M059J (cell line): ENCODE measurements at places on chromosomes 5 and 9. TPM values are rescaled to one million over a fixed set of nuclear protein-coding genes. Genes with fewer than 3 reads are reported as not detected.

- peak; percentile 74 for DNase-seq
Measured at GRCh38 chr9:35935755-35936509, 22.0 kb downstream of the OR2S2 start.

The FRRS1L gene
- 0.05 TPM in 2 replicates for total RNA-seq

The FAM81B gene
- 0.54 TPM in 1 of 2 replicates, not detected in the other for total RNA-seq

The HTR4 gene
- total RNA-seq, result not detected in 2 replicates

- no peak for DNase-seq
Measured at GRCh38 chr5:73986729-73987128, 360.7 kb downstream of the ARHGEF28 start.

DNA sequence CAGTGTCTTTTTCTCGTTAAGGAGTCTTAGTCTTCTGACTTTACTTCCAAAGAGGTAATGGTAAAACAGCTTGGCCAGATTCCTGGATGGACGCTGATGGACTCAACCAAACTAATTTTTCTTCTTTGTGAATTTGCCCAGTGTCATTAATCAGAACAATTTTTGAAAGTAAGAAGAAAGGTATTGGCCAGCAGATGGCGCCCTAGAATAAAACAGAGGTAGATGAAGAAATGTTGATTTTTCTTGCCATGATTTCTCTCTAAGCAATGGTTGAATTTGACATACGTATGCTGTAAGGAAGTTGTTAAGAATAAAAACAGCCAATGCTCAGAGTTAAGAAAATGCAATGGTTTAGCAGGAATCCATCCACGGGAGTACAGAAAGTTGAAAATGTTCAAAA is 500.0 kb downstream of the DIRAS2 start:
- peak; percentile 36 for DNase-seq

The SLC34A3 gene
- total RNA-seq, result 0.10 TPM in 1 of 2 replicates, not detected in the other

DNA sequence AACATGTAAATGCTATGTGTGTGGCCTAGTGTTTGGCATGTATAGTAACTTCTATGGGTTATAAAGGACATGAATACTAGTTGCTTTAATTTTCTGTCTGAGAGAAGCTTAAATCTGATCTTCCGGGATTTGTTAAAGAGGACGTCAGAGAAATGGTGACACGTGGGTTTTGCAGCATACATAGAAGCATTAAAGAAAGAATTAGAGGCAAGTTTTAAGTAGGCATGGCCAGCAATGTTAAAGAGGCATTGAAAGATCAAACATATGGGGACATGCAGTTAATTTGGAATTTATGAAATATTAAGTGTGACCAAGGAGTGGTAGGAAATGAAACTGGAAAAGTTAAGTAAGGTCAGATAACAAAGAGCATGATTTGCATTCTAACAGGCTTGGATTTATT is 311.4 kb upstream of the RIOK2 start:
- no peak for DNase-seq

DNA sequence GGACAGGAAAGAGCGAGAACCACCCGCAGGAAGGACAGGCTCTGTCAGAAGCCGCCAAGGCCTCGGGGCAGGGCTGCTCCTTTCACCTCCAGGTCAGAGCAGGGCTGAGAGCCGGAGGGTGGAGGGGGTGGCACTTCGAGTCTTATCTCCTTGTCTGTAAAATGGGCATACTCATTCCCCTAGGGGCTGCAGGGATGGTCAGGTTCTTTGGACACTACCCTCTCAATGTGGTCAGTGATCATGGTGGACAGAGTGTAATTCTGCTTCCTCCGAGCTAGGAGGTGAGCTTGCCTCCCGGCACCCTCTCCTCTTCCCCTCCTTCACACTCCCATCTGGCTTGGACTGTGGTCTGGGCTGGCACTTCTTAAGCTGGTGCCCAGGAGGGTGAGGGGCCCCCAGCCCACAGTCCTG is 39.6 kb downstream of the RGS3 start:
- no peak for DNase-seq

The PDCD1LG2 gene
- total RNA-seq, result 20.7 and 28.1 TPM in 2 replicates

GRCh38 chr5:52560366-52560765 is 227.3 kb upstream of the ITGA1 start:
- peak; percentile 5 for DNase-seq

DNA sequence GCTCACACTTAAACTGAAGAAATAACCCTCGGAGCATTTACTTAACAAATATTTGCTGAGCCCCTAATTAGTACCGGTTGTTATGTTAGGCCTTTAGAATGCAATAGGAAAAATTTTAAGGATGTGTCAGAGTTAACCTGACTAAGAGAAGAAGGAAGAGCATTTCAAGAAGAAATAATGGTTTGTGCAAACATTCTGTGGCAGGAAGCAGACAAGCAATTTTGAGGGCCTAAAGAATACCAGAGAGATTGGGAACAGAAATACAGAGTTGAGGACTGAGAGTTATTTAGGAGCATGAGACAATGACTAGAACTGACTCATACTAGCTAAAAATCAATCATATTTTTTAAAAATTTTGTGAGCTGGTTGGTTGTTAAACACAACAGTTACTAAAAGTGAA is 218.8 kb downstream of the PRR16 start:
- peak; percentile 65 for DNase-seq

GRCh38 chr5:174500636-174501035 is 223.7 kb upstream of the MSX2 start:
- DNase-seq, result no peak

DNA sequence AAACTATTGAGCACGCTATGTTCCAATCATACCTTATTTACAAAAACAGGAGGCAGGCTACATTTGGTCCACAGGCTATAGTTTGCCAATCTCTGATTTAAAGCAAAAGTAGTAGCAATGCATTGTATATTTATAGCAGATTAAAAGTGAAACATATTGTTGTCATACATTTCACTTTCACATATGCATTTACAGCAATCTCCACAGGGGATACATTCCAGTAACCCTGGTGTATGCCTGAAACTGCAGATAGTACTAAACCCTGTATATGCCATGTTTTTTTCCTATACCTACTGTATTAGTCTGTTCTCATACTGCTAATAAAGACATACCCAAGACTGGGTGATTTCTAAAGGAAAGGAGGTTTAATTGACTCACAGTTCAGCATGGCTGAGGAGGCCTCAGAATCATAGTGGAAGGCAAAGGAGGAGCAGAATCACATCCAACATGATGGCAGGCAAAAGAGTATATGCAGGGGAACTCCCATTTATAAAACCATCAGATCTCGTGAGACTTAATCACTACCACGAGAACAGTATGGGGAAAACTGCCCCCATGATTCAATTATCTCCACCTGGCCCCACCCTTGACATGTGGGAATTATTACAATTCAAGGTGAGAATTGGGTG is 5.9 kb upstream of the CSF1R start:
- DNase-seq, result no peak

The ADGRV1 gene
- total RNA-seq, result 0.12 and 0.47 TPM in 2 replicates

- peak; percentile 59 for DNase-seq
Measured at GRCh38 chr5:174324680-174325079, 279.2 kb downstream of the NSG2 start.

The ASS1 gene
- 0.74 and 4.0 TPM in 2 replicates for total RNA-seq

DNA sequence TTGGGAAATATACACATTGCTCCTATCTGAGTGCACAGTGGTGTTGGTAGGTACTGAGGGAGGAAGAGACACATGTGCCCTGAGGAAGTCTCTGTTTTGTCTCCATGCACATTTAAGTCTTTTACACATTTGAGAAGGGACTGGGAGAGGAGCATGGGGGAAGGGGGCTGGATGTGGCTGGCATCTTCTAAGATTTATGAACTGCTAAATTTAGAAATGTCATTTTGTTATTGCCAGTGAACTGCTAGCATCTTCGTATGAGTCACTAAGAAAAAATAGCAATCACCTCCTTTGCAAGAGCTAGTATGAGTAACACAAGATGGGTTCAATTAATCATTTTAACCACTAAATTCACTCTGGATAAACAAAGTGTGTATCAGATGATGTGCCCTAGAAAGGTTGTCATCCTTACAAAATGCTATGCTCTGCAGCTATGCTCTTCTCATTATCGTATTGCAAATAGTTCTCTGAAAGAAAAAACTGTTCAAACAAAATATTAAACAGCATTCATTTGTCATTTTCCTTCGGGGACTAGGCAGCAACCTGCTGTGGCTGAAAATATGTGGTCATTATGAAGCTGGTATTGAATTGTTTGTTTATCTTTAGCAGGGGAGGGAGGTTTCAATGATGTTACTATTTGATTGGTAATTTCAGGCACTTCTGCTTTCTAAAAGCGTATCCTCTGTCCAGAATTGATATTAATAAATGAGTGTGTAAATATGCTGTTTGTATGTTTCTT is 236.5 kb downstream of the DMRTA1 start:
- DNase-seq, result peak; percentile 96

DNA sequence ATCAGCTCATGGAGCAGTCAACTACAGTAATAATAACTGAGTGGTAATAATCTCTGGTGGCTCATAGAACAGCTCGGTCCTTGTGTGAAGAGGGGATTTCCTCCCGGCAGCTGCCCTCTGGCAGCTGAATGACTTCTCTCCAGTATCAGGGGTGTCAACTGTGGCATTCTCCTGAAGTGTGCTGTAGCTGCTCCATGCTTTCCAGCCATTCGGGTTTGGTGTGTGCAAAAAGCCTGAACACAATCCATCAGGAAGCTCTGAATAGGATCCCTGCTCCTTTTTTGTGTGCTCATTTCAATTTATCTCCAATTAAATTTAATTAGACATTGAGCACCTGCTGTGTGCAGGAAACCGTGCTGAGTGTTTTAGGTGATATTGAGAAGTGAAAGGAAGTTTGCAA is 59.8 kb upstream of the BARX1 start:
- no peak for DNase-seq

DNA sequence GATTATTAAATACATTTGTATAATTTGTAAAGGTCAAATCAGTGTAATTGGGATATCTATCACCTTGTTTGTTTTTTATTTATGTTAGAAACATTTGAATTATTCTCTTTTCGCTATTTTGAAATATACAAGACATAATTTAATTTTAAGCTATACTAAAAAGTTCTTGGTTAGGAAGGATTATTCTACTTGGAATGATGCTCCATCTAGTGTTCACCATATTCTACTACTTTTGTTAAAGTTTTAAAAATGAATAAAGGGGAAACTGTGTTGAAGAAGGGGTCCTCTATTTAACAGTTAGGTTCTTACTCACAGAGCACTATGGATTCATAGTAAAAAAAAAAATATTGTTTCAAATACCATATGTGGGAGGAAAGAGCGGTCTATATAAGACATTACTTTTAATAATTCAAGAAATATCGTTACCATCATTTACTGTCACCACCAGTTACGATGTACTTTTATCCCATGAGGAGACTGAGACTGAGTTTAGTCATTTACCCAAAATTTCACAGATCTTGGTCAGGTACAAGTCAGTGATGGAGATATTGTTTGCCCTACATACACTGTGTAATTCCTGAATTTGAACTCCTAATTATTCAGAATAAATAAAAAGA is 6.3 kb upstream of the STOM start:
- DNase-seq, result no peak

The CPEB4 gene
- total RNA-seq, result 13.6 and 20.5 TPM in 2 replicates

The EPB41L4B gene
- 4.7 and 6.5 TPM in 2 replicates for total RNA-seq

DNA sequence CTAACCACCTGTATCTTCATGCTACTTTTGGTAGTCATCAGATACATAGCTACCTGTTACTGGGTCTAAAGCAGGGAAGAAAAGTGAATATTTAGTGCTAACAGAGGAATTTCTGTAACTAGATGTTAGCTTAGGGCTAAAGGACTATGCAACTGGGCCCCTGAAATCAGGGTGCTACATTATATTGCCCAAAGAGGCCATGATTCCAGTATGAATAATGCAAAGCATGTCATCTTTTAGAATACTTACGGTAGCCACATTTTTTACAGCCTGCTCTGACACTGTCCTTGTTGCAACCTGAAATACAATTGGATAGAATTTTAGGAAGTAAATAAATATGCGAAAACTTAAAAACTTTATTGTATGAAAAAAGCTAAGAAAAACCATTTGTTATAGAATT is 14.4 kb downstream of the SREK1IP1 start:
- no peak for DNase-seq

The DRD1 gene
- total RNA-seq, result 0.12 and 0.57 TPM in 2 replicates

- DNase-seq, result peak; percentile 3
Measured at GRCh38 chr5:2223303-2223702, 340.6 kb upstream of the IRX4 start.

DNA sequence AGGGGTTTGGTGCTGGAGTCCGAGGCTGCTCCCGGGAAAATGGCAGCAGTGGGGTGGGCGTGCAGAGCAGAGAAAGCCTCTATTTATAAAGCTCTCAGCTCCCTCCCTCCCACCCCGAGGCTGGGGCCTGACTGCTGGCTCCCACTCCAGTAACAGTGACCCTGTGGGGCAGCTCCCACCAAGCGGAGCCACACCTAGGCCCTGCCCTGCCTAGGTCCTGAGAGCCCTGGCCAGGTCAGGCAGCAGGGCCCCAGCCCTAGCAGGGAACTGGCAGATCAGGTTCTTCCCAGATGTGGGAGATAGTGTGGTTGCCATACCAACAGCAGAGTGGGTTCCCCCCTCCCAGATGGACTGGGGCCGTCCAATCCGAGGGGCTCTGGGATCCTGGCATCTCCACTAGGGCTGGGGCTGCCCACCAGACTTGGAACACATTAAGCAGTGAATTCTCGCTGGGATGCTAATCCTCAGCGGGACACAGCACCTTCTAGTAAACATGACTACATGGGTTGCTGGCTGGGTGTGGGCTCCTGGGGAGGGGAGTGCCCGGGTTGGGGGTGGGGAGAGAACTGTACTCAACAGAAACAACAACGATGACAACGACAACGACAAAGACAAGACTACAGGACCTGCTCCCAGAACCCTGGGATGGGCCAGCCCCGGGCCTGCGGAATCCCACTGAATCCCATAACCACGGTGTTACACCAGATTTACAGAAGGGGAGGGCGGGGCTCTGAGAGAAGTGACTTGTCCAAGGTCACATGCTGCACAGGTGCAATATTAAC is 1.5 kb downstream of the SH3GLB2 start:
- DNase-seq, result peak; percentile 26

The KCNV2 gene
- not detected in 2 replicates for total RNA-seq

The VDAC1 gene
- 373 and 402 TPM in 2 replicates for total RNA-seq

DNA sequence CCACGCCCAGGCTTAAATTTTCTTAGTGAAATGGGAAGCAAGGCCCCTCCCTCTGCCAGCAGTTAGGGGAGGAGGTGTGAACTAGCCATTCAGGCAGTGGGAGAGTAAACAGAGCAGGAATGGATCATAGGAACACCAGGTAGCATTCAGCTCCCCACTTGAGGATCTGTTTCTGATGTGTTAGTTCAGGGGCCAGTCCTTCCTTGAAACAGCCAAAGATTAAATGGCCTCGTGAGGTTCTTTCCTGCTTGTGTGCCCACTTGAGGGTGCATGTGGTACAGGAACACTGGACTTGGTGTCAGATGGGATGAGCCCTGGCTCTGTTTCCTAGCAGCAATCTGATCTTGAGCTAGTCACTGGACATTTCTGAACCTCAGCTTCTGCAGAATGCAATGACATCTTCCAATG is 21.2 kb downstream of the FAXDC2 start:
- DNase-seq, result no peak

The SAXO1 gene
- total RNA-seq, result 0.10 TPM in 1 of 2 replicates, not detected in the other

DNA sequence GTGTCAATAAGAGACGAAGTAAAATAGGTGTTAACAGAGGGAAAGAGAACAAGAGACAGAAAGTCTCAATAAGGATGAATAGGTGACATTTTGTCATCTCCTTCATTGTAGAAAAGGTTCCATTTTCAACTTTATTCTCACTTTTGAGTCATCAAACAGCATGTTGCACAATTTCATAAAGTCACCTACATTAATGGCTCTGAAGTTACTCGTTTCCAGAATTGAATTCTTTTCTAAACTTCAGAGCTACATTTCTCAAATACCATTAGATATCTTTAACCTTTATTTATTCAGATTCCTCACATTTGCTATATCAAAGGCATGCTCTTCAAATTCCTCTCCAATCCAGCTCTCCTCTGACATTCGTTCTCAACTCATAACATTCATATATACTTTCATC is 13.1 kb downstream of the ADAMTS6 start:
- DNase-seq, result no peak

The KIF20A gene
- 90.2 and 133 TPM in 2 replicates for total RNA-seq
